ENCODE measurements at places on chromosomes 6 and 20.

DNA sequence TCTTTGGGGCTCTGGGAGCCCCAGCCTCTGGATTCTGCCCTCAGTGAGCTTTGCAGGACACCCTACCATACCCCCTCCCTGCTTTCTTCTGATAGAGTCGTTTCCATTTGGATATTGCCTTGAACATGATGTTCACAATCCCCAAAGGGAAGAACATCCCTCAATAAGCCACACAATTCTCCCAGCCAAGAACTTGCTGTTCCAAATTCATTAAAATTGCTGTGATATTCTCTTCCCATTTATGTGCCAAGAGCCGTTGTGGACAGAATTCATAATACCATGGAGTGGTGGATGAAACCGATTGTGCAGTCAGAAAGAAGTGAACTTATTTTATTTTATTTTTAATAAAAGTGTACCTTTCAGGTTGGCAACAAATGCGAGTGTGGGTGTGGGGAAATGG lies 95.8 kb downstream of the DHX35 start:
- H3K4me1 ChIP-seq: no peaks in the 10 kb centered on the region
- no peak for DNase-seq
- no peak overlapping the region for H3K27ac ChIP-seq

DNA sequence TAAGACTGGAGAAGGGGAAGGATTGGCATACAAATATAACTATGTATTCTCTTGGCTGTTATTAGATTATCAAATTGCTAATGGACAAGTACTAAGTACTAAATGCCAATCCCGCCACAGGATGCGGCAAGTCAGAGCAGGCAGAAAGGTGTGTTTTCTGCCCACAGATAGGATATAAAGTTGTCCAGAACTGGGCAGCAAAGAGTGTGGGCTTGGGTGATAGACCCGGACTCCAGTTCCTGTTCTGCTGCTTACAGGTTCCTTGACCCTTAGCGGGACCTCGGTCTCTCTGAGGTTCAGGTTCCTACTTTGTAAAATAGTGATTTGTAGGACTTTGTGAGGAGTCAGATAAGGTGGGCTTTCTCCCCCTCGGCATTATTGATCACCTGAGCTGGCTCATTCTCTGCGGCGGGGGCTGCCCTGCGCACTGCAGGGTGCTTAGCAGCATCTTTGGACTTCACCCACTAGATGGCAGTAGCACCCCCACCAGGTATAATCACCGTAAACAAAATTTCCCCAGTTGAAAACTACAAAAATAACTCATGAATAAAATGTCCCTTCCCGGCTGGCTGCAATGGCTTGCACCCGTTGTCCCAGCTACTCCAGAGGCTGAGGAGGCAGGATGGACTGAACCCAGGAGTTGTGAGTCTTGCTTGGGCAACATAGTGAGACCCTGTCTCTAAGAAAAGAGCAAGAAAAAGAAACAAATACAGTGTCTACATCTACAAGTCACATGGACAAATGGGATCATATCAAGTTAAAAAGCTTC lies 193.1 kb downstream of the DOK5 start:
- peaks cover 40% of the 10 kb centered on the region for H3K27me3 ChIP-seq
- peaks cover 5% of the 10 kb centered on the region for H3K4me1 ChIP-seq
- no peak overlapping the region for H3K4me3 ChIP-seq
- H3K27ac ChIP-seq: no peak overlapping the region
- no peak for DNase-seq
- H3K36me3 ChIP-seq: no peaks in the 10 kb centered on the region

- H3K27me3 ChIP-seq: peaks cover 54% of the 10 kb centered on the region
- no peak overlapping the region for H3K27ac ChIP-seq
- peaks cover 3% of the 10 kb centered on the region for H3K36me3 ChIP-seq
- peaks cover 5% of the 10 kb centered on the region for H3K4me1 ChIP-seq
- peak overlapping the region; percentile 58 for H3K4me3 ChIP-seq
Observed at GRCh38 chr20:58179432-58180099, 48.9 kb downstream of the ANKRD60 start.

DNA sequence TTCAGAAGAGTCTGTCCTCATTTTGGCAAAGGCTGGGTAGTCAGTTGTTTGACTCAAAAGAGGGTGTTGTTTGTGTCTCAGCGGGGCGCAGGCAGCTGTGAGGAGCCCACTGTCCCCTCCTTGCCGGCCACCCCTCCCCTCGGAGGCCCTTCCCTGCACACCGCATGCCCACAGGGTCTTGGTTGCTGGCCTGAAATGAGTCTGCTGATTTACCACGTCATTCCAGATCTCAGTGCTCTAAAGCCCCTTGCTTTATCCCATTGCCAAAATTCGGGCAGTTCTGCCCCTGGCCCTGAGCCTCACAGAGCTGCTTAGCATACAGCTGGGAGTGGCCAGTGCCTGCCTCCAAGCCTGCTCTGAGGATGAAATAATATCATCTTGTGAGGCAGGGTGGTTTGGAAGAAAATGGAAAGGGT lies 220.7 kb downstream of the UST start:
- H3K4me1 ChIP-seq: peaks cover 13% of the 10 kb centered on the region
- peaks cover 6% of the 10 kb centered on the region for H3K36me3 ChIP-seq
- no peak overlapping the region for H3K4me3 ChIP-seq
- H3K27ac ChIP-seq: no peak overlapping the region
- no peaks in the 10 kb centered on the region for H3K27me3 ChIP-seq

DNA sequence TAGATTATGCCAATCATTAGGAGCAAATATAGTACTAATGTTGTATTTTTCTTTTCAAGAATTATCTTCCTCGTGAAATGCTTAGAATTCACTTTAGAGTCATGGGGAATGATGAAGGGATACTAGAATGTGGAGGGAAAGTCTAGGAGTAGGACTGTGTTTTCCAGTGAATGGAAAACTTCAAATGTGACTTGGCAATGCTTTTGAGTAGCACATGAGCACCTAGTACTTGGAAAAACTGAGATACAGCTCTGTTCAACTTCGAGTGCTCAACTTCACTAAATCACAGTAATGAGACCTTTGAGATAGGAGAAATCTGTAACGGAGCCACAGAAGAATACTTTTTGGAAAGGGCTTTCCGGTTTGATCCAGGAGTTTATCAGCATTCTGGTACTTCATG lies 272.9 kb downstream of the ZFAND3 start:
- H3K36me3 ChIP-seq: peaks cover 6% of the 10 kb centered on the region
- H3K27ac ChIP-seq: no peak overlapping the region
- H3K4me3 ChIP-seq: no peak overlapping the region
- H3K27me3 ChIP-seq: no peaks in the 10 kb centered on the region
- DNase-seq: no peak

DNA sequence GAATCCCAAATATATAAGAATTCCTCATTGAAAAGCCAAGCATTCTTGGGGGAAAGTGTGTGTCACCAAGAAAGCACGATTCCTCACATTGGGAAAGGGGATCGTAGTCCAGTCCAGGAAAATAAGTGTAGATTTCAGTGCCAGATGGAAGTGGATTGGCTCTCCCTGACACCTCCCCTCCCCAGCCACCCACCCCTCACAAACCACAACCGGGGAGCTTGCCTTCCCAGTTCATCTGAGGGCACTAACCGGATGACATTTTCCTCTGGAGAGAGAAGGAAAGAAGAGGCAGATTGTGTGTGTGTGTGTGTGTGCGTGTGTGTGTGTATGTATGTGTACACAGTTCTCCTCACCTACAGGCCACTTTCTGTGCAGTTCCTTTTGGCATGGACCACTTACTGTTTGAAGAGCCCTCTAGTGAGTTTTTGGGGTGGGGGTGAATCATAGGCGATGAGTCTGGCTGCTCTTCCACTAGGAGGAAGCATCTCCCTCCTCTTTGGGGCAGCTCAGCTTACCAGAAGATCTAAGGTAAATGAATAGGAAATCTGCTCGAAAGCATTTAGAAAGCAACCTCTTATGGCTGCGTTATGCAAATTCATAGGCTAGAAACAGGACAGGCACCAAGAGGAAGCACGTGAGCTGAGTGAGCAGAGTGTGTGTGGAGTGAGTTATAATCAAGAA lies 20.8 kb downstream of the DAAM2 start:
- H3K27ac ChIP-seq: no peak overlapping the region
- no peak for DNase-seq
- peaks cover 59% of the 10 kb centered on the region for H3K27me3 ChIP-seq
- no peaks in the 10 kb centered on the region for H3K4me1 ChIP-seq
- H3K36me3 ChIP-seq: no peaks in the 10 kb centered on the region

GRCh38 chr20:56552911-56553629 lies 20.0 kb downstream of the FAM209B start:
- DNase-seq: no peak
- no peaks in the 10 kb centered on the region for H3K4me1 ChIP-seq
- H3K36me3 ChIP-seq: no peaks in the 10 kb centered on the region
- no peak overlapping the region for H3K4me3 ChIP-seq
- no peak overlapping the region for H3K27ac ChIP-seq

DNA sequence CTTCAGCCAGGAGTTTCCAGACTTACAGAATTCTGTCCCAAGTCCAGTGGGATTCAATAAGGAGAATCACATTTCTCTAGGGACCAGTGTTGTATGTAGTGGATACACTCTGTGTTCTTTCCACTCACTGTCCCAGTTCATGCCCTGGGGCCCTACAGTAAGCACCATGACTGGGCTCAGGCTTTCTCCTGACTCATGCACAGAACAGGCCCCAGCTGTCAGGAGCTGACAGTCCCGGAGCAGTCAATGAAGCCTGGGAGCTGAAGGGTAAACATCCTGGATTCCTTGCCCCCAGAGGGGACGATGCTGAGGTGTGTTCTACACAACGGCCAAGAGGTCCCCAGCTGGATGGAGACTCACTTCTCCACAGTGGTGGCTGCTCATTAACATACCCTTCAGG lies 40.2 kb upstream of the LRFN2 start:
- DNase-seq: no peak
- peaks cover 4% of the 10 kb centered on the region for H3K36me3 ChIP-seq
- no peak overlapping the region for H3K27ac ChIP-seq
- H3K4me3 ChIP-seq: no peak overlapping the region
- no peaks in the 10 kb centered on the region for H3K4me1 ChIP-seq
- H3K27me3 ChIP-seq: peaks cover 18% of the 10 kb centered on the region

DNA sequence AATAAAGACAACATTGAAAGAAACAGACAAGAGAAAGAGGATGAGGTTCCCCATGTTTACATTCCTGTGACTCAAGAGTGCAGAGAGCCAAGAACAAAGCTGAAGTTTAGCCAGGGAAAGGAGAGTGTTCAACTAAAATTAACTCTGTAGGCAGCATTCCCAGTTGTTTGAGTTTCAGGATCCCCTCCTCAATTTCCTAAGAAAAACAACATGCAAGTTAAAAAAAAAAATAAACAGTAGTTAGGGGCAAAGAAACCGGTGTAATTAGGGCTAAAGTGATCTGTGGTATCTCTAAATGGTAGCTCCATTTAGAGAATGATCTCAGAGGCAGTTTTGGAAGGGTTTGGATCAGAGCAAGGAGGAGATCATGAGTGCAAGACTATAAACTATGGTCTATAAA lies 30.9 kb upstream of the RAB23 start:
- DNase-seq: no peak
- no peaks in the 10 kb centered on the region for H3K36me3 ChIP-seq
- no peak overlapping the region for H3K27ac ChIP-seq

DNA sequence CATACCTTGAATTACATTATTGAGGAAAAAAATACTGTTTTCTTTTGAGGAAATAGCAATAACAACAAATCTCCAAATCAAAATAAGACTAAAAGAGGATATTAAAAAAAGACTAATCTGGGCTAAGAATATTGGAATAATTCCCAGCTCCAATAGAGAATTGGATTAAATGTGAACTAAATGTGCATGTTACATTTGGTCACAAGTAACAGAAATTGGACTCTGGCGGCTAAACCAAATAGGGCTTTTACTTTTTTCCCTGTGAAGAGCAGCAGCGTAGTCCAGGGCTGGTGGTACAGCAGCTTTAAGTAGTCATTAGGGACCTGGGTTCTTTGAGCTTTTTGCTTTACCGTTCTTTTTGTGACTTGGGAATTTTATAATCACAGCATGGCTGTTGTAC lies 71.9 kb downstream of the ELOVL2 start:
- DNase-seq: no peak
- no peaks in the 10 kb centered on the region for H3K4me1 ChIP-seq
- no peaks in the 10 kb centered on the region for H3K36me3 ChIP-seq

- peaks cover 45% of the 10 kb centered on the region for H3K27me3 ChIP-seq
- no peaks in the 10 kb centered on the region for H3K4me1 ChIP-seq
- H3K27ac ChIP-seq: no peak overlapping the region
- H3K36me3 ChIP-seq: no peaks in the 10 kb centered on the region
Observed at GRCh38 chr20:51959066-51959542, 156.8 kb upstream of the SALL4 start.

DNA sequence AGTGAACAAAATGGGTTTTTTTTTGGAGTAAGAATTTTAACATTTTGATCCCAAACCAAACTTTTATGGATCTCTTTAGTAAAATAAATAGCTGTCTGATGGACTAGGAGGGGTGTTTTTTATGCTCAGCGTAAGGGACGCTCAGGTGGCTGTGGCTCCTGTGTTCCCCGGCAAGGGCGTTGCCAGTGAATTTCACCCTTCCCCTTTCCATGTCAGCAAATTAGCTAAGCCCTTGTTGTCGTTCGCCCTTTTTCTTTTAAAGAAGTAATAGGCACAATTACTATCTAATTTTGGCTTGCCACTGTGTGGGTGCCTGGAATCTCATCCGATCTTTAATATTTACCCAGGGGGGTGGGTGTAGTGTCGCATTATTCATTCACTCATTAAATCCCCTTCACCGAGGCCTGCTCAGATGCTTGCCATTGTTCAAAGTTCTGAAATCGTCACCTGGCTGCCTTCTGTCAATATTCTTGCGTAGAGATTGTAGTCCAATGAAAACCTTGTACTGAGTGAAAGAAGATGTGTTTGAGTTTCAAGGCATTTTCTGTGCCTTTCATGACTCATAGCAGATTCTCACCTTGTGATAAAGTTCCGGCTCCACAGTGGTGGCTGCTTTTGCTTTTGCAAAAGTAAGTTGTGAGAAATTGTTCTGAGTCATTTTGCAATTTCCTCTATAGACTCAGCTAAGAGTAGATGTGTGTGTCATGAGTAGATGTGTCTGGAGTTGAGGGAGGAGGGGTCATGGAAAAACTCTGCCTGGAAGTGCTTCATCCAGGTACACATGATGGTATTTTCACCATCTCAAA lies 40.0 kb upstream of the CLDN20 start:
- no peaks in the 10 kb centered on the region for H3K27me3 ChIP-seq
- peak overlapping the region; percentile 70 for H3K4me3 ChIP-seq
- H3K27ac ChIP-seq: peak overlapping the region; percentile 91
- H3K36me3 ChIP-seq: peaks cover 2% of the 10 kb centered on the region
- DNase-seq: no peak

DNA sequence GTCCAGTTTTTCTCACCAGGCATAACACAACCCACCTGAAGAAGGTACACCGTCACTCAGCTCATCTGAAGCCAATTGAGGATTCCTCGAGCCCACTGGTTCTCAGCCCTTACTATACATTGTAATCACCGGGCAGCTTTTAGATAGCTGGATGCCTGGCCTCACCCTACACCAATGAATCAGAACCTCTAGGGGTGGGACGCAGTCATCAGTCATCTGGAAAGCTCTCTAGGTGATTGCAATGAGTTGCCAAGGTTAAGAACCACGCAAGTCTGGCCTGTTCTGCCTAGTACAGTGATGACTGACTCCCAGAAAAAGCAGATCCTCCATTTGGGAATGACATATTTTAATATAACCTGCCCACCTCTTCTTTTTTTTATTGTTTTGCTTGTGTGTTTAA lies 41.1 kb downstream of the MC3R start:
- no peaks in the 10 kb centered on the region for H3K4me1 ChIP-seq
- peaks cover 1% of the 10 kb centered on the region for H3K36me3 ChIP-seq
- no peak overlapping the region for H3K4me3 ChIP-seq
- H3K27ac ChIP-seq: no peak overlapping the region
- H3K27me3 ChIP-seq: peaks cover 12% of the 10 kb centered on the region
- no peak for DNase-seq

GRCh38 chr20:3282271-3283221 lies 43.6 kb upstream of the SLC4A11 start:
- H3K36me3 ChIP-seq: peaks cover 10% of the 10 kb centered on the region
- H3K27me3 ChIP-seq: no peaks in the 10 kb centered on the region
- H3K4me1 ChIP-seq: no peaks in the 10 kb centered on the region
- no peak for DNase-seq
- peak overlapping the region; percentile 7 for H3K27ac ChIP-seq
- no peak overlapping the region for H3K4me3 ChIP-seq
